Progenitor cell of endocrine pancreas (in vitro differentiated cells): ENCODE measurements at places on chromosomes 12 and 14. TPM values are rescaled to one million over a fixed set of nuclear protein-coding genes. Genes with fewer than 3 reads are reported as not detected.

ACRBP gene
- total RNA-seq, result 5.0 and 5.6 TPM in 2 replicates

GDF3 gene
- not detected in 2 replicates for total RNA-seq

SLC38A4 gene
- total RNA-seq, result 8.4 and 9.4 TPM in 2 replicates

SIRT4 gene
- total RNA-seq, result 4.5 and 4.9 TPM in 2 replicates

PPM1H gene
- 24.9 and 25.4 TPM in 2 replicates for total RNA-seq

GALNT16 gene
- 9.5 and 12.7 TPM in 2 replicates for total RNA-seq

CTSG gene
- not detected in 2 replicates for total RNA-seq

PRB2 gene
- not detected in 2 replicates for total RNA-seq

C12orf76 gene
- total RNA-seq, result 29.3 and 31.6 TPM in 2 replicates

DYRK2 gene
- 45.0 and 48.1 TPM in 2 replicates for total RNA-seq

DNA sequence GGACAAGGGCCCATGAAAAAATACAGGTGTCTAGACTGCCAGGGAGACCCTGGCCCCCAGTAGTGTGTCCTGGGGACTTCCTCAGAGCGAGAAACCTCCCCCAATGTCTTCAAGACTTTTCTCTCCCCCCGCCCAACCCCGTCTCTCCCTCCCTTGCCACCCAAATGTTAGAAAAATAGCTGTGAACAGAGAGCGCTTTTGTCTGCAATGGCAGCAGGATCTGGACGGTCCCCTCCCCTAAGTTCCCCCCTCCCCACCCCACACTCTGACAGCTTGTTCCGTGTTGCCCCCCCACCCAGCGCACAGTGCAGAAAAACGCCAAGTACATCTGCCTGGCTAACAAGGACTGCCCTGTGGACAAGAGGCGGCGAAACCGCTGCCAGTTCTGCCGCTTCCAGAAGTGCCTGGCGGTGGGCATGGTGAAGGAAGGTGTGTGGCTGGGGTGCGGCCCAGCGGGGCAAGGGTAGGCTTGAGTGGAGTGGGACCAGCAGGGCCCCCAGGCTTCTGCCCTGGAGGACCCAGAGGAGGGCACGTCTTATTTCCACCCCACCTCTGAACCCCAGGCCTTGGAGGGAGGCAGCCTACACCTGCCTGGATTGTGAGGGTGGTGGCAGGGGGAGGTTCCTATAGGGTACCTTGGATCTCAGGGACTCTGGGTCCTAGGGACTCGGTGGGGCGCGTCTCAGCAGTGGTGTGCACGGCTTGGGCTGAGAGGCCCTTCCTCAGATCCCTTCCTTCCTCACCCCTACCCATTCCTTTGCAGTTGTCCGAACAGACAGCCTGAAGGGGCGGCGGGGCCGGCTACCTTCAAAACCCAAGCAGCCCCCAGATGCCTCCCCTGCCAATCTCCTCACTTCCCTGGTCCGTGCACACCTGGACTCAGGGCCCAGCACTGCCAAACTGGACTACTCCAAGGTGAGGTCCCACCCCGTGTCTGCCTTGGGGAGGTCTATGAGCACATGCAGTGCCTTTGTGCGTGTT, 4.8 kb downstream of the NR4A1 start:
- DNase-seq, result no peak
- peaks cover 1% of the 10 kb centered on the region for H3K36me3 ChIP-seq
- peaks cover 15% of the 10 kb centered on the region for H3K4me1 ChIP-seq
- H3K27ac ChIP-seq, result no peak overlapping the region

- no peak overlapping the region for H3K4me3 ChIP-seq
- no peak overlapping the region for H3K27ac ChIP-seq
- H3K4me1 ChIP-seq, result no peaks in the 10 kb centered on the region
- DNase-seq, result peak; percentile 55
Observed at GRCh38 chr12:27142101-27142721, 59.8 kb upstream of the C12orf71 start.

GRCh38 chr12:49044660-49045059, 15.9 kb downstream of the KMT2D start:
- no peak overlapping the region for H3K4me3 ChIP-seq
- H3K27me3 ChIP-seq, result no peaks in the 10 kb centered on the region
- DNase-seq, result no peak
- peaks cover 24% of the 10 kb centered on the region for H3K36me3 ChIP-seq
- peak overlapping the region; percentile 41 for H3K27ac ChIP-seq

DNA sequence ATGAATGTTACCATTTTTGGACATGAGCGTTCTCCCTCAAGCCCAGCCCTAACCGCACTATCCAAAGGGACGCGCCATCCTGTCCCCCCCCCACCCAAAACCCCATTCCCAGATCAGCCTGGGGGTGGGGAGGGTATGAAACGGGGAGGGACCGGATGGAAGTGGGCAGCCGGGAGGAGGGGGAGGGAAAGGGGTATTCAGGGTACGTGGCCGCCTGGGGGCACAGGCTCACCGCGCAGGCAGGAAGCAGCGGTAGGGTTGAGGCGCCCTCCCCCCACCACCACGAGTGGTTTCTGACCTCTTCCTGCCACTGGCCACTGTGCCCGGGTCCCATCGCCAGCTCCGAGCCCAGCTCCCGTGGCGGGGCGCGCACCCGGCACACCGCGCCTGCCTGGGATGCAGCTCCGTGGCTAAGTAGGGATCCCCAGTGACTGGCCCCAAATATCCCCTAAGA, 1.4 kb downstream of the ACTN1 start:
- H3K4me3 ChIP-seq, result peak overlapping the region; percentile 85
- peak; percentile 23 for DNase-seq
- H3K27ac ChIP-seq, result peak overlapping the region; percentile 89
- peaks cover 4% of the 10 kb centered on the region for H3K36me3 ChIP-seq
- H3K27me3 ChIP-seq, result peaks cover 7% of the 10 kb centered on the region

- H3K27ac ChIP-seq, result no peak overlapping the region
- peaks cover 55% of the 10 kb centered on the region for H3K27me3 ChIP-seq
- DNase-seq, result no peak
- H3K36me3 ChIP-seq, result no peaks in the 10 kb centered on the region
- H3K4me3 ChIP-seq, result no peak overlapping the region
Observed at GRCh38 chr12:4050340-4050739, 177.1 kb upstream of the PARP11 start.

DNA sequence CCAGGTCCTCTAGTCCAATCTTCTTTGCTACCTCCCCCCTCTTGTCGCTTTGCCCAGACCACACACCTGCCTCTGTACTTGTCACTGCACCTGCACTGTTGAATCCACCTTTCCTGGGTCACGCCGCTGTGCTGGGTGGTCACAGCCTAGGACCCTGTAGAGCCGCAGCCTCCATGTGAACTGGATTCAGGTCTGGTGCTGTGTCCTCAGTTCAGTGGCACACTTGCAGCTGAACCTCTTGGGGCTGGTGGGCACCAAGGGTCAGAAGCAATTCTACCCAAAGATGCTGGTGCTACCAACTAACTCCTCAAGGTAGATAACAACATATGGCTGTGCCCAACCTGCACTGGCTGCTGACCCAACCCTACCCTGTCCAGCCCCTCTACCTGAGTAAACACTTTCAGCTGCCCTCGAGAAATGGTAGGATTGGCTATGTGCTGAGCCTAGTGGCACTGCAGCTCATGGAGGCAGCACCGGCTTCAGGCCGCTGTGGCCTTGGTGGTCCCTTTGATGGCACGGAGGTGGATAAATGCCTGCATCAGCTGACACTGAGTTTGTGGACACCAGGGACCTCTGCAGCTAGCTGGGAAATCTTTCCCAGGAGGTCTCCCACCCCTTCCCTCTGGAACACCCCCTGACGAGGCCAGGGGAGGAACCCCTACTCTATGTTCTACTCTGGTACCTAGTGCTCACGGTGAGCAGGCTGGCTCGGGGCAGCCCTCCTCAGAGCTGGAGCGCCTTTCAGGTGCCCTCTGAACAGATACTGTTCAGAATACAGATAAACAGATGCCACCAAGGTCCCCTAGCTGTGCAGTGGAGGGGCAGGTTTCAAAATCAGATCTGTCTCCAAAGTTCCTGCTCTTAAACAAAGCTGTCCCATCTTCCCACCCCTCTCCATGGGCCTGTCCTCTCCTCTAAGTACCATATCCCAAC, 14.3 kb downstream of the AGAP2 start:
- peaks cover 7% of the 10 kb centered on the region for H3K36me3 ChIP-seq
- no peak overlapping the region for H3K27ac ChIP-seq
- H3K4me1 ChIP-seq, result peaks cover 5% of the 10 kb centered on the region
- H3K27me3 ChIP-seq, result peaks cover 61% of the 10 kb centered on the region
- DNase-seq, result no peak

- H3K36me3 ChIP-seq, result no peaks in the 10 kb centered on the region
- H3K27me3 ChIP-seq, result peaks cover 7% of the 10 kb centered on the region
- H3K27ac ChIP-seq, result no peak overlapping the region
- no peak for DNase-seq
- H3K4me1 ChIP-seq, result peaks cover 9% of the 10 kb centered on the region
Observed at GRCh38 chr12:51441583-51441982, 17.0 kb downstream of the SLC4A8 start.

DNA sequence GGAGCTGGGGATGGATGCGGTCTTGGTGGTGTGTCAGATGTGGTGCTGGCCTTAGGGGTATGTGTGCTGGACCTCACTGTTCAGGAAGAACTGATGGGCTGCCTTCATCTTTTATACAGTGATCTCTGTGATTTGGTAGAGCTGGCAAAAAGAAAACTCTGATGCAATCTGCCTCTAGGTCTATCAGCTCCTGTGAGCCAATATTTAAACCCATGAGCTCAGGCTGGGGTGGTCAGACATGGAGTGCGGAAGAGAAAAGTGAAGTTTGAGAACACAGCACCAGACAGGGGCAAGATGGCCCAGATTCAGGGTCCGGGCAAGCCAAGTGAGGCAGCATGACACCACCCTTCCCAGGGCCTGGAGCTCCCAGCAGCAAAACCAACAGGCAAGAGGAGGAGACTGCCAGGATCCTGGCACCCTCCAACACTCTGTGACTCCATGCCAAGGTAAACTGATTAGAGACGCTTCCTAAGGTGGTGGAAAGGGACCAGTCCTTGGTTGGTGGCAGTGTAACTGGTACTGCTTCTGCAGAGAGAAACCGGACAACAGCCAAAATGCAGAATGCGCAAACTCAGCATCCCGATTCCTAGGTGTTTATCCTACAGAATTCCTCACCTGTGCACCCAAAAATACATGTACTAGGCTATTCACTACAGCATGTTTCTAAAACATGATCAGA, 82.3 kb downstream of the CHGA start:
- DNase-seq, result no peak
- no peaks in the 10 kb centered on the region for H3K27me3 ChIP-seq
- no peak overlapping the region for H3K4me3 ChIP-seq
- no peaks in the 10 kb centered on the region for H3K36me3 ChIP-seq

DNA sequence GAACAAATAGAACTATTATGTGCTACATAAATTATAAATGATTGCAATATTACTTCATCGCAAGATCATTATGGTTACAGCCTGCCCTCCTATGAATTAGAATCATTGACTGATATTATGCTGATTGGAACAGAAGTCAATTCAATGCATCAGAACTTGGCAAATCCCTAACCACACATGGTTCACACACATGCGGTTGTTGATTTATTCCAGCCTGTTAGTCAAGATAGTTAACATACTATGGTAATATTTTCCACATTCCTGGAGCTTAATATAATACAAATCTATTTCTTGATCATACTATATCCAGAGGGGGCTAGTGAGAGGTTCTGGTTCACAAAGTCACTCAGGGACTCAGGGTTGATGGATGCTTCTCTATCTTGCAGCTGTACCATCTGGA, 9.7 kb upstream of the CACNA1C start:
- DNase-seq, result no peak
- peaks cover 55% of the 10 kb centered on the region for H3K27me3 ChIP-seq
- H3K4me3 ChIP-seq, result no peak overlapping the region
- no peaks in the 10 kb centered on the region for H3K4me1 ChIP-seq
- H3K36me3 ChIP-seq, result no peaks in the 10 kb centered on the region
- H3K27ac ChIP-seq, result no peak overlapping the region
